ENCODE measurements at places on chromosomes 2 and 18.

GRCh38 chr2:166126007-166126639, 1.7 kb downstream of the SCN1A start:
- no peak for DNase-seq

DNA sequence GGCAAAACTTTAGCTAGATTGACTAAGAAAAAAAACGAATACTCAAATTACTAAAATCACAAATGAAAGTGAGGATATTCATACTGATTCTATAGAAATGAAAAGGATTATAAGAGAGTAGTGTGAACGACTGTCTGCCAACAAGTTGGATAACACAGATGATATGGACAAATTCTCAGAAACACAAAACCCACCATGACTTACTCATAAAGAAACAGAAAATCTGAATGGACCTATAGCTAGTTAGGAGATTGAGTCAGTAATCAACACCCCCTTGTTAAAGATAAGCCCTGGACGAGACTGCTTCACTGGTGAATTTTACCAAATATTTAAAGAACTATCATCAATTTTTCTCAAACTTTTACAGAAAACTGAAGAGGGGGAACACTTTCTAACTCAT, 108.8 kb upstream of the TMEM200C start:
- DNase-seq: no peak

DNA sequence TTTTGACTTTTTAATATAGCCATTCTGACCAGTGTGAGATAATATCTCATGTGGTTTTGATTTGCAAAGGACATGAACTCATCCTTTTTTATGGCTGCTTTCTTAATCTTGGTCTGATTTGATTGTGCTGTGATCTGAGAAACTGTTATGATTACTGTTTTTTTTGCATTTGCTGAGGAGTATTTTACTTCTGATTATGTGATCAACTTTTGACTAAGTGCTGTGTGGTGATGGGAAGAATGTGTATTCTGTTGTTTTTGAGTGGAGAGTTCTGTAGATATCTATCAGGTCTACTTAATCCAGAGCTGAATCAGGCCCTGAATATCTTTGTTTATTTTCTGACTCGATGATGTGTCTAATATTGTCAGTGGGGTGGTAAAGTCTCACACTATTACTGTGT, 16.8 kb downstream of the SP140L start:
- DNase-seq: no peak

DNA sequence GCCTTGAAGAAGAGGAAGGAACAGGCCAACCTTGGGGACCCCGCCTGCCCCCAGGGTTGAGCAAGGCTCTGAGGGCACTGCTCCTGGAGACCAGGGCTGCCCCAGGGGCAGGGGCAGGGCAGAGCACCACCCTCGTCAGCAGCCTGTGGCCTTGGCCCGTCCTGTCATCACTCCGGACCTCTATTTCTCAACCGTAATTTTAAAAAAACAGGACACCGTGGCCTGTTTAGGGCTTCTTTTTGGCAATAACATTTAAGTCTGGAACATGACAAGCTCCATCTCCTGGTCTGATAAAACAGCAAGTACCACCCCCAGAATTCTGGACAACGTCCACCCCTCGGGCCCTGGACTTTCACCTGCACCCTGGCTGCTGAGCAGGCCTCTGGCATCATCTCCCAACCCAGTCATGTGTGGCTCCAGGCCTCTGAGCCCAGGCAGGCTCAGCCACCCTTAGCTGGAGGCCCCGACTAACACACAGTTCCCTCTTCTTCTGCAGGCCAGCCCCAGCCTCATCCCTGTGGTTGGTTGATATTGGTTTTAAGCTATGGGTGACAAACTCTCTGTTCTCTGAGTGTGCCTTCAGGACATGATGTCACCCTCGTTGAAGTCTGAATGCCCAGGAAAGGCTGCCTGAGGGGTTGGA, 22.6 kb upstream of the ID2 start:
- DNase-seq: no peak

GRCh38 chr18:21725201-21725600, 15.4 kb upstream of the MIB1 start:
- no peak for DNase-seq

DNA sequence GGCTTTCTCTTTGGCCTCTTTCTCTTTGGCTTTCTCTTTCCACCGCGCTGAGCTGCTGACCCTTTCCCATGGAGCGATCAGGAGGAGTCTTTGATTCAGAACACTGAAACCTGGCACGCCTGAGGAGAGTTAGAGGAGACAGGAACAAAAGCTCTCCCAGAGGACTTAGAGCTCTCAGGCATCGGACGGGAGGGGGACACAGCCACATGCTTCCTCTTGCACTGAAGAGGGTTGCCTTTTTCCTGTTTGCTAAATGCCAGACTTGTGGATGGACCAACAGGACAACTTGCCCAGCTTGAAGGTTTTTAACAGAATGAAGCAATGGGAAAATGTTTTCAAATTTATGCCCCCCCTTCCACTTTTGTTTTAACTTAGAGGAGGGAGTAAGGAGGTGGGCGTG, 3.6 kb upstream of the PTPN18 start:
- DNase-seq: no peak

DNA sequence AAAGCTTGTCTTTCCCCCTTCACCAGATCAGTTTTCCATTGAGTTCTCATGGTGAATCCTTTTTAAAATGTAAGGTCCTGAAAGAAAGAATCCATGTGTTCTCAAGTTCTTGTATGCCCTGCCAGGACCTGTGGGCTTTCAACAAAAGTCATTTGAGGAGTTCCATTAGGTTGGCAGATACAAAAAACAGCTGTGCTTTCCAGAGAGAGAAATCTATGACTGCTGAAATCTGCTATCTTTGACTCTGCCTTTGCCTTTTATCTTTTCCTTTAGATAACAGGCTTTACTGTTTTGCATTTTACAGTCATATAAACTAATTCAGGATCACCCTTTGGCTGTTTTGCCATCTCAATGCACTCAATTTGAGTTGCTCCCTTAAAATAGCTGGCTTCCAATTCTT, 59.7 kb downstream of the CXCR4 start:
- no peak for DNase-seq

- DNase-seq: no peak
Measured at GRCh38 chr18:47716632-47717185, 213.8 kb downstream of the SMAD2 start.

DNA sequence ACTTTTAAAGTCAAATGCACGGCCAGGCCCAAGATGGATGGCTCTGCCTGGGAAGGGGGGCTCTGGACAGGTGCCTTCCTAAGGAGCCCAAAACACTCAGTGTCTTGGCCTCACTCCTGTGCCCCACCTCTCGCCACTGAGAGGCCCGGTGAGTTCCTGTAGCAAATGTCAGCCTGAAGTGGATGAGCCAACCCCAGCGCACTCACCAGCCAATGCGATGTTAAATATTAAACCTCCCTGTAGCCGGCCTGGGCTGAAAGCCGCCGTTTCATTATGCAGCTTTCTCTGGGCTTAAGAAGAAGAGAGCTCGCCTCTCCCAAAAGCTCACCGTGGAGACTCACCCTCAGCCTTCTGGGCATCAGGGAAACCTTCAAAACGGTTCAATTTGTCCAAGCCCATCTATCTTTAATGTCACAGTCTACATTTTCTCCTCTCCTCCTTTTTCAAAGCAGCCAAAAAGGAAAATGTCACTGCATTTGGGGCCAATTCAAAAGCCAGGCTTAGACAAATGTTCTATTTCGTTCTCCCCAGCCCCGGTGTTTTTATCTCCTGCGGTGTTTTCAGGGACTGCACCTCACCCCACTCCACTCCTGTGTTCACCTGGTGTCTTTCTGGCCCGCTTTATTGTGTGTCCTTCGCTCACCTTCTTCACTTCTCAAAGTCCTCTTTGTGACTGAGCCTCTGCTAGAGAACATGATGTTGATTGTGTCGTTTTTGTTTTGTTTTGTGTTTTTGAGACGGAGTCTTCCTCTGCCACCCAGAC, 124.0 kb downstream of the NRP2 start:
- no peak for DNase-seq

GRCh38 chr18:32372381-32373061, 98.2 kb downstream of the GAREM1 start:
- no peak for DNase-seq
